ENCODE measurements at places on chromosomes 6 and 20. TPM values are rescaled to one million over a fixed set of nuclear protein-coding genes. Genes with fewer than 3 reads are reported as not detected.

- no peak overlapping the region for H3K27ac ChIP-seq
- H3K4me3 ChIP-seq = no peak overlapping the region
These were observed 12.9 kb upstream of the RBL1 start for GRCh38 chr20:37108676-37109075.

DNA sequence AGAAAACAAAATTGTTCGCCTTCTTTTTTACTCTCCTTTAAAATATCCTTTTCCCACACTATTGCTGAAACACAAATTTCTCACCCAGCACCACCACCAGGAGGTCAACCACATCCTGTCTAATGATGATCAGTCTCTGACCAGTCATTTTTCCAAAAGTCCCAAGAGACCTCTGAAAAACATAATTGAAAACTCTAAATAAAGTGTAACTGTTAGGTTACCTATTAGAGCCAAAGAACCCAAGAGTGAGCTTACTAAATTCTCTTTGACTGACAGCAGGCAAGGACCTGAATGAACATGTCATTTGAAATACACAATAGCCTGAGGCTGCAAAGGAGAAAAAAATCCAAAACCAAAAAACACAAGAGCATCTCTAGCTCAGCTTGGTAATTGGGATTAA lies 735.4 kb downstream of the CBLN4 start:
- H3K27ac ChIP-seq = no peak overlapping the region
- DNase-seq = no peak

DNA sequence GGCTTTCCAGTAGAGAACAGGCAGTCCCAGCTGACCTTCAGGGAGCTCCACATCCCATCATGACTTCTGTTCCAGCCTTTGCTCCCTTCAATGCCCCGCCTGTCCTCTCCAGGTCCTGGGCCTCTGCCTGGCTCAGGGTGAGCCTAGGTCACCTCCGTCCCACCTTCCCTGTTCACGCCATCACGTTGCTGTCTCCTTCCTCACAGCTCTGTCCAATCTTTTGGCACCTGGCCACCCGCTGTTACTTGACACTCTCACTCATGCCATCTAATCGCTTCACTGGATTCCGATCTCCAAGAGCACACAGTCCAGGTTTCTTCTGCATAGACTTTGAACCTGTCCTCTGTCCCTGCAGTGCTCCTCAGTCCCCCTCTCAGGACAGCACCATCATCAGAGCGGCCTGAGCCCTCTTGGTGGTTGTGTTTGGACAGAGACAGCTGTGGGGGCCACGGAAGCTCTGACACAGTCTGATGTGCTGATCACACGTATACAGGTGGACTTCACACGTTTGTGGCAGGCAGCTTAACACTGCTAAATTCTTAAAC lies 34.7 kb upstream of the TIAM2 start:
- H3K27me3 ChIP-seq = no peaks in the 10 kb centered on the region
- no peaks in the 10 kb centered on the region for H3K36me3 ChIP-seq
- no peak overlapping the region for H3K27ac ChIP-seq
- peaks cover 6% of the 10 kb centered on the region for H3K4me1 ChIP-seq

DNA sequence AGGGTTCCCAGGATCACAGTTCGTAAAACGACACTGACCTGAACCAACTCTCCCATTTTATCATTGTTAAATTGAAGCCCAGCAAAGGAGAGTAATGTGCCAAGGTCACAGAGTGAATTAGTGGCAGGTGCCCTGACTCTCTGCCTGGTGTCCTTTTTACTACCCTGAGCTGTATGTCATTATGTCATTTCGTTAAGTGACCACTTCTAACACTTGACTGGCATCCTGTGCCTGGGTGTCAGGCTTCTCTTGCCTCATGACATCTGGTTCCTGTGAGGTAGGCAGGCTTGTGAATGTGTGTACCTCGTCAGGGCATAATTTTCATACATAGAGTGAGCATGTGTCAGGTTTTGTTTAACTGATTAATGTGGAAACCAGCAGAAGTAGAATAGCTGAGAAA lies 48.6 kb downstream of the RALY start:
- H3K4me3 ChIP-seq = peak overlapping the region; percentile 2
- no peaks in the 10 kb centered on the region for H3K27me3 ChIP-seq
- no peak for DNase-seq
- peaks cover 73% of the 10 kb centered on the region for H3K4me1 ChIP-seq
- peak overlapping the region; percentile 15 for H3K27ac ChIP-seq

- no peaks in the 10 kb centered on the region for H3K4me1 ChIP-seq
- H3K36me3 ChIP-seq = no peaks in the 10 kb centered on the region
- peaks cover 6% of the 10 kb centered on the region for H3K27me3 ChIP-seq
These were observed 61.3 kb upstream of the FERMT1 start for GRCh38 chr20:6184086-6184485.

GRCh38 chr6:107704347-107705013 lies 119.6 kb downstream of the SCML4 start:
- H3K36me3 ChIP-seq = no peaks in the 10 kb centered on the region
- H3K27me3 ChIP-seq = no peaks in the 10 kb centered on the region
- H3K4me3 ChIP-seq = no peak overlapping the region
- H3K27ac ChIP-seq = no peak overlapping the region

EDN3 gene
- total RNA-seq = not detected

LIN28B gene
- total RNA-seq = not detected

GRCh38 chr6:138482816-138483215 lies 16.5 kb downstream of the NHSL1 start:
- no peak overlapping the region for H3K4me3 ChIP-seq
- H3K27ac ChIP-seq = no peak overlapping the region

NRN1 gene
- 0.95 TPM for total RNA-seq

WFDC5 gene
- total RNA-seq = not detected

Measured in natural killer cell treated with Interleukin-12 subunit alpha and Interleukin-12 subunit beta and Interleukin-15 and Interleukin-18, amount 100 ng/mL, for 72 hours (primary cell).